Stimulated activated CD4-positive, alpha-beta T cell treated with anti-CD3 and anti-CD28 coated beads, Interleukin-1b, Interleukin-23, amount 100 ng/mL, for 1 hour (primary cell): ENCODE measurements at places on chromosomes 3 and 15.

- no peak for DNase-seq
These were observed 5.5 kb upstream of the VGLL3 start for GRCh38 chr3:86996261-86996955.

DNA sequence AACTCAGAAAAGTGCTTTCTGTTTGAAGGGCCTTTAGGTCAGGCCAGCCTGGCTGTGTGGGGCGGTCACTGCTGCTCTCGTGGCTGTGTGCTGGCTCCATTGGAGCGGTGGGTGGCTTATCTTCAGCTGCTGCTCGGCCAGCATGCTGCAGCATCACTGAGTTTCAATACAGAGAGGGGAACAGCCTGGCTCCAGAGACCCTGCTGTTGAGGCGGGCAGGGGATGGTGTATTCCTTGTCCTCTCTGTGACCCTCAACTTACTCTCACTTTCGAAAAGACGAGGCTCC, 248.5 kb upstream of the ONECUT1 start:
- no peak for DNase-seq

- no peak for DNase-seq
These were observed 59.8 kb upstream of the THSD4 start for GRCh38 chr15:71055461-71055860.

- no peak for DNase-seq
These were observed 26.4 kb downstream of the RBM6 start for GRCh38 chr3:49966233-49966942.

GRCh38 chr3:164236851-164237250, 841.4 kb downstream of the SI start:
- no peak for DNase-seq

DNA sequence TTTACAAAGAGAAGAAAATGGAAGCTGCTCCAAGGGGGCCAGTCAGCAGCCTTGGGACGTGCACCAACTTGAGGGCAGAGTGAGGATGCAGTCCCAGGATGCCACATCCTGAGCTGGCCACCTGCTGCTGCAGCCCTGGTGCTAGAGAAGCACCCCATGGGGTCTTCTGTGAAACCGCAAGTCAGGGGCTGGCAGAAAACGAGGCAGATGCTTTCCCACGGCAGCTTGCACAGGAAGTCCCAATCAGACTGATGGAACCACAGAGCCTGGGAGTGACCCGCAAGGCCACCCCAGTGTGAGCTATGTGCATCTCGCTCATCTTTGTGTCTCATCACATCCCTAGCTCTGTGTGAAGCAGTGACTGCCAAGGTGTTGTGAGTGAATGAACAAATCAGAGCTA, 76.5 kb downstream of the NUP210 start:
- DNase-seq, result no peak

GRCh38 chr3:78165876-78166275, 1126.0 kb downstream of the ROBO2 start:
- DNase-seq, result no peak
